Stimulated activated CD4-positive, alpha-beta T cell treated with anti-CD3 and anti-CD28 coated beads, Interleukin-12 subunit alpha, Interleukin-12 subunit beta, amount 100 ng/mL, for 48 hours (primary cell): ENCODE measurements at places on chromosomes 6 and 20.

DNA sequence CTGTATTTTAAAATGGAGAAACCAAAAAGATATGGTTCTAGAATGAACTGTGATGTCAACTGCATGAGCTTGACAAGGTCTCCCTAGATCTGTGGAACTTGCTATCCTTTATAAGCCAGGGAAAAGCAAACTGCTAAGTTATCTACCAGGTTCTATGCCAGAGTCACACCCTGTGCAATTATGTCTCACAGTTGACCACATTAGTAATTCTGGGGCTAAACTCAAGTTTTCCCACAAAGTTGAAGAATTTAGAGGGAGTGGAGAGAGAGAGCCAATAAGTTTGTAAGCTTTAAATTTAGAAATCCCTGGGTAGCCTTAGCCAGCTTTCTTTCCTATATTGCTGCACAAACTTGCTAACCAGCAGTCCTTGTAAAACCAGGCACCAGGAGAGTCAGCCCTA is 407.0 kb upstream of the SASH1 start:
- DNase-seq, result no peak

GRCh38 chr6:152636609-152637295 is 410 bp downstream of the SYNE1 start:
- DNase-seq, result no peak

- DNase-seq, result peak; percentile 18
These were observed 2.4 kb downstream of the CSTL1 start for GRCh38 chr20:23441850-23442313.

GRCh38 chr20:6768228-6769140 is 998 bp downstream of the BMP2 start:
- no peak for DNase-seq

GRCh38 chr6:143969077-143969476 is 39.0 kb downstream of the PLAGL1 start:
- DNase-seq, result no peak
